Stimulated activated CD8-positive, alpha-beta memory T cell treated with anti-CD3 and anti-CD28 coated beads, Interleukin-15, amount 100 ng/mL, for 1 hour (primary cell): ENCODE measurements at places on chromosomes 3 and 15.

DNA sequence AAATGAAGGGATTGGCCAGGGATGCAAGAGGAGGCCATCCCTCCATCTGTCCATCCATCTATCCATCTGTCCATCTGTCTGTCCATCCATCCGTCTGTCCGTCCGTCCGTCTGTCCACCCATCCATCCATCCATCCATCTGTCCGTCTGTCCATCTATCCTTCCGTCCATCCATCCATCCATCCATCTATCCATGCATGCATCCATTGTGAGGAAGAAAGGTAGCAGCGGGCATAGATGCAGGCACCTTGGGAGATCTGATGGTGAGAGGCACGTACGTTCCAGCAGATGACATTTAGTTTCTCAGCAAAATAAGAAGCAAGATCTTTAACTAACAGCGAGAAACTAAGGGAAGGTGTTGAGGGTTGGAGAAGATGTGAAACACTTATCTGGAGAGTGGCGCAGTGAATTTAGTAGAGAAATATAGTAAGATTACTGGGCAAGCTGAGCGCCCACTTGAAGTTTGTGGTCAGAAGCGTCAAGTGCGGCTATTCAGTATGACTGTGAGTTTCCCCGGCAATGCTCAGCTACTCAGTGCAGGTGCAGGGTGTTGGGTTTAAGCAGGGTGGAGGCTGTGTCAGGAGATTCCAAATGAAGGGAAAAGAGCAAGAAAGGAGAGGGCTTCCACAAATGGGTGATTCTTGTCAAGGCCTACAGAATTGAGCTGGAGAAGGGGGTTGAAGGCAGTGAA, 22.4 kb upstream of the SRP14 start:
- DNase-seq = no peak

DNA sequence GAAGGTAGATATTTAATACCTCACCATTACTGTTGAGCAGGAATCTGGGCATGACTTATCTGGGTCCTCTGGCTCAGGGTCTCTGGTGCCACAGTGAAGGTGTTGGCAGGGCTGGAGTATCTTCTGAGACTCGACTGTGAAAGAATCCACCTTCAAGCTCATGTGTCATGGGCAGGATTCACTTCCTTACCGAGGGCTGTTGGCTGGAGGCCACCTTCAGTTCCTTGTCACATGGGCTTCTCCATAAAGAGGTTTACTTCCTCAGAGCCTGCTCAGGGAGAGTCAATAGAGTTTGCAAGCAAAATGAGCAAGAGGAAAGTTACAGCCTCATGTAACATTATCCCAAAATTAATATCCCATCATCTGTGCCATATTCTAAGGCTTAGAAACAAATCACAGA, 459.5 kb downstream of the NR2F2 start:
- DNase-seq = no peak

- no peak for DNase-seq
Measured at GRCh38 chr3:111594205-111594604, 941 bp downstream of the ZBED2 start.

GRCh38 chr3:100697723-100698285, 11.5 kb upstream of the TFG start:
- no peak for DNase-seq

DNA sequence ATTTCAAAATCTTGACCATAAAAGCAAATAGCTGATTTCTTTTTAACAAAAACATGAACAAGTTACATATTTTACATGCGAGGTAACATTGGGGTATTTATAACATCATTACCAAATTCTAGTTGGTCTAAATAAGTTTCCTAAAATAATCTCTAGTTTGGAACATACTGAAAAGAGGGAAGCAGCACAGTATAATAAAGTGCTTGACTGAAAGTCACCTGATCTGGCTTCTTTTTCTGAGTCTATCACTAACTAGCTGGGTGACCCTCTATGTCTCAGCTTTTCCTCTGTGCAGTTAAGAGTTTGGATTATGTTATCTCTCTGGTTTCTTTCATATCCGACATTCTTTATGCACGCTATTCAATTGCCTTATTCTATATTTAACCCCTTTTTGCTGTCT, 19.8 kb upstream of the CNTN4 start:
- DNase-seq = no peak

- DNase-seq = no peak
Measured at GRCh38 chr3:27471923-27472550, 12.1 kb downstream of the SLC4A7 start.

- no peak for DNase-seq
Measured at GRCh38 chr3:47441796-47442551, 33.8 kb downstream of the SCAP start.

GRCh38 chr3:190305406-190305805, 16.8 kb downstream of the CLDN1 start:
- DNase-seq = no peak

GRCh38 chr3:74824366-74824765, 209.9 kb upstream of the CNTN3 start:
- no peak for DNase-seq
